ENCODE measurements at places on chromosomes 3 and 15.

- DNase-seq = no peak
Measured at GRCh38 chr3:190043741-190044140, 77.0 kb downstream of the P3H2 start.

DNA sequence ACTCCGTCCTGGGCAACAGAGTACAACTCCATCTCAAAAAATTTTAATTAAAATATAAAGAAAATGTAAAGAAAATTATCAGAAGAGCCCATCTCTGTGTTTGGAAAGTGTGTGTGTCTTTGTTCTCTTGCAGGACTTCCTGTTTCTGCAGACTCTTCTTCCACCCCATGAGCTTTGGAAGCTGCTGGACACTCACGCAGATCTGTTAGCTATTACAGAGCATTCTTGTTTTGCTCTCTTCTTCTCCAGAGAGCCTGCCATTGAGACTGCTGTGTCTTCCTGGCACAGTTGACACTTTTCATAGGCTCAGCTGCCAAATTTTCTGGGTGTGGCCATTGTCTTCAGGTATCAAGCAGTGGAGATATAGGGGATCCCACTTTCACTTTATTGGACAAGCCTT, 6.0 kb upstream of the CCR8 start:
- DNase-seq = no peak

- DNase-seq = no peak
Measured at GRCh38 chr3:62098646-62099365, 274.5 kb downstream of the FEZF2 start.

- no peak for DNase-seq
Measured at GRCh38 chr3:150681057-150681456, 22.7 kb downstream of the ERICH6 start.

- no peak for DNase-seq
Measured at GRCh38 chr15:39409876-39410530, 170.9 kb upstream of the THBS1 start.

GRCh38 chr3:153442799-153443487, 280.9 kb downstream of the RAP2B start:
- no peak for DNase-seq

GRCh38 chr3:30751610-30752299, 142.7 kb downstream of the GADL1 start:
- no peak for DNase-seq

DNA sequence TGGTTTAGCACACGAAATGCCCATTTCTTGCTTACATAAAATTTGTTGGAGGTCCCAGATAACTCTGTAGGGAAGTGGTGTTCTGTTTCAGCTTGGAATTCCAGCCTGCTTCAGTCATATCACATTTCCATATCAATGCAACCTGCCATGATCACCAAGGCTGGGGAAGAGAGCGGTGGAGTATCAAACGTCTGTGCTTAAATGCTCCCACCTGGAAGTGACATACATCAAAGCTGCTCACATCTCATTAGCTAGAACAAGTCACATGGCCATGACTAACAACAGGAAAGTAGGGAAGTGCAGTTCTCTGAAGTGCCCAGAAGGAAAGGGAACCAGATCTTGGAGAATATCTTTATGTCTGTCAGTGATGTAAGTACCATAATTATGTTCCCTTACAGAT, 130.2 kb upstream of the CFAP20DC start:
- DNase-seq = no peak

- no peak for DNase-seq
Measured at GRCh38 chr3:142007710-142008399, 131.4 kb downstream of the ATP1B3 start.

DNA sequence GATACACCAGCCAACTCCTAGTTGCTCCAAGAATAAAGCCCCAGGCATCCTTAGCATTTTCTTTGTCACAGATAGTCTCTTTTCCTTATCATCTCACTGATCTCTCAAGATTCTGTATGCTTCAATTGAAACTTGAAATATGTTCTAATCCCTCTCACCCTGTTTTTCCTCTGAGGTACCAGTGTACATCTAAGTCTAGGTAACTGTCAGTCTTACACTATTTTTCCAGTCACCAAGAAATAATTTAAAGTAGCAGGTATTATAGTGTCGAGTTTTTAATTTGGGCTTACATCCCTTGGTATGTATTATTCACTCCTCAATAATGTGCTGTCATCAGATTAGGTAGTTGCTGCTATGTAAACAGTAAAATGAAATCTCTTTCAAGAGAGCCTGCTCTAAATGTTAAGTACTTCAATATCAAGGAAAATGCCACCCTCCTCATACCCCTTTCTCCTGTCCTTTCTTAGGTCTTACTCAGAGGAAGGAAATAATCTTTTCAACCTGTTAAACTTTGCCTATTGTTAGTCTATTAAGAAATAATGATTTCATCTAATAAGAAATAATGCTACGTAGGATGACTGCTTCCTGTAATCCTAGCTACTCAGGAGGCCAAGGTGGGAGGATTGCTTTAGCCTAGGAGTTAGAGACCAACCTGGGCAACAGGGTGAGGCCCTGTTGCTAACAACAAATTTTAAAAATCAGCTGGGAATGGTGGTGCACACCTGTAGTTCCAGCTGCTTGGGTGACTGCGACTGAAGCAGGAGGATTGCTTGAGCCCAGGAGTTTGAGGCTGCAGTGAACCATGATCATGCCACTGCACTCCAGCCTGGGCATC, 39.8 kb downstream of the TSC22D2 start:
- no peak for DNase-seq

- no peak for DNase-seq
Measured at GRCh38 chr15:100667405-100668347, 65.3 kb downstream of the ASB7 start.

- DNase-seq = no peak
Measured at GRCh38 chr15:75578948-75579920, at the start of gene PTPN9. Gene PTPN9 (minus strand): TSS chr15:75579315. CDS start chr15:75578776, 539 bp downstream.

All from cortex of kidney (tissue), 1 donor.